ENCODE measurements at places on chromosomes 2 and 18.

- no peak for DNase-seq
These were observed 193.5 kb downstream of the SPP2 start for GRCh38 chr2:234243871-234244565.

DNA sequence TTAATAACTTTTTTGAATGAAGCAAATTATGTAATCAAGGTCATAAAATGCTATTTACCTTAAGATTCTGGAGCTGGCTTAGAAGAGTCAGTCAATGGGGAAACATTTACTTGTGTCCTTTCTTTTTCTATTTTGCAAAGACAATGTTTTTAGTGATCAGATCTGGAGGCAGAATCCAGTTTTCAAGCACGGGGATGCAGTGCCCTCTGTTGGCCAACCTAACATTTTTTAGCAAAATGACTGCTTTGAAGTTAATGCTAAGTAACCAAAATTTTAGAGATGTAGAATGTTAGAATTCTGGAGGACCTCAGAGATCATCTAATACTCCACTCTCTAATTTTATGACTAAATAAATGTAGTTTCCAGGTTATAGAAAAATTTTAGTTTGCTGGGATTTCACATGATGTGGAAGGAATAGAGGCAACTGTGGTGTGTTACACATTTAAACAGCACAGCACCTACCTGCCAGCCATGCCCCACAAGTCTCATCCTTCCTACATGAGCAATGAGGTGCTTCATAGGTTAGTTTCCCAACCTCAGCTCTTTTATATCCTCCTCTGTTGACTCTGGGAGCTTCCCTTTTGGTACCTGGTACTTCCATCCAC, 23.6 kb upstream of the SLC9A4 start:
- DNase-seq: no peak

DNA sequence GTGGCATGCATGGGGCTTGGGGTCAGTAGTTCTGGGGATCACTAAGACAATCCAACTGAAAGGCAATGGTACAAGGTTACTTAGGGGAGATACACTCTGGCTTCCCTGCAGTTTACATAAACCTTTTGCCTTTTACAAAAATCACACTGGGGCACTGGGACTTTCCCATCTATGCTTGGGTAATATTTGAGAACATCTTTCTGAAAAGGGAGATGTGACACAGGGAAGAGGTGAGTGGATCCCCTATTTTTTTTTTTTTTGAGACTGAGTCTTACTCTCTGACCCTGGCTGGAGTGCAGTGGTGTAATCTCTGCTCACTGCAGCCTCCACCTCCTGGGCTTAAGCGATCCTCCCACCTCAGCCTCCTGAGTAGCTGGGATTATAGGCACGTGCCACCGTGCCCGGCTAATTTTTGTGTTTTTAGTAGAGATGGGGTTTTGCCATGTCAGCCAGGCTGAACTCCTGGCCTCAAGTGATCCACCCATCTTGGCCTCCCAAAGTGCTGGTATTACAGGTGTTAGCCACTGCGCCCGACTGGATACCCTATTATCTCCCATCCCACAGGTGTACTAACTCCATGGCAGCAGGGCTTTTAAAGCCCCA, 82.8 kb upstream of the DNMT3A start:
- DNase-seq: no peak

GRCh38 chr2:127511917-127512316, 14.4 kb downstream of the IWS1 start:
- no peak for DNase-seq

GRCh38 chr18:23627321-23627720, 35.4 kb downstream of the ANKRD29 start:
- DNase-seq: no peak

- no peak for DNase-seq
These were observed 126.7 kb downstream of the ARHGAP15 start for GRCh38 chr2:143255899-143256298.

DNA sequence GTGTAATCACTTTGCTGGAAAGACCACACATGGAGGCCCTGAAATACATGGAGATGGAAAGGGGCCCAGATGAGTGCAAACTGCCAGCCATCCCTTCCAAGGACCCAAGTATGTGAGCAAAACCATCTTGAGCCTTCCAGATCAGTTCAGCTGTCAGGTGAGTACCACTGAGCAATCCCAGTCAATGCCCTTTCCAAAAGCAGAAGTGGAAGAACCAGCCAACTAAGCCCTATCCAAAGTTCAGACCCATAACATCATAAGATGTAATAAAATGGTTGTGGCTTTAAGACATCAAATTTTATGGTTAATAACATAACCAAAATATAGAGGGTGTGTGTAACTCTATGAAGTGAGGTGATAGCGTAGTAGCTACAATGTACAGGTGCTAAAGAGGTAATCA, 88.5 kb downstream of the NXPH2 start:
- no peak for DNase-seq

- no peak for DNase-seq
These were observed 205.1 kb downstream of the ARL4C start for GRCh38 chr2:234291765-234292204.

GRCh38 chr2:213202011-213202410, 50.6 kb upstream of the IKZF2 start:
- DNase-seq: no peak

- DNase-seq: no peak
These were observed 59.8 kb downstream of the SLC4A3 start for GRCh38 chr2:219687272-219687671.

All from GM18507 (cell line).